ENCODE measurements at places on chromosomes 6 and 20.

DNA sequence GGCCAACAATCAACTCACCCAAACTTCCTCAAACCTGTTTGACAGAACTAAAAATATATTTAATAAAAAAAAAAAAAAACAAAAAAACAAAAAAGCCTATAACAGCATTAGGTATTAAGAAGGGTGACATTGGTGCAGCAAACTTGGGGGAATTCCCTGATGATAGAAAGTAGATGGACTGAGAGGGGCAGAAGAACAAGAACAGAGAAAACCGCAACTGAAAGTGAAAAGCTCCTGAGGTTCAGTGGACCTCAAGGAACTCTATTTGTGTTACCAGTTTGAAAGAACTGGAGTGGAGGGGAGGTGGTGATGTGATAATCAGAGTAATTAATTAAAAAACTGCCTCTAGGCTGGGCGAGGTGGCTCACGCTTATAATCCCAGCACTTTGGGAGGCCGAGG, 53.8 kb downstream of the MACROD2 start:
- no peak for DNase-seq

- DNase-seq = no peak
Measured at GRCh38 chr20:34705397-34706301, 1.5 kb downstream of the TP53INP2 start.

DNA sequence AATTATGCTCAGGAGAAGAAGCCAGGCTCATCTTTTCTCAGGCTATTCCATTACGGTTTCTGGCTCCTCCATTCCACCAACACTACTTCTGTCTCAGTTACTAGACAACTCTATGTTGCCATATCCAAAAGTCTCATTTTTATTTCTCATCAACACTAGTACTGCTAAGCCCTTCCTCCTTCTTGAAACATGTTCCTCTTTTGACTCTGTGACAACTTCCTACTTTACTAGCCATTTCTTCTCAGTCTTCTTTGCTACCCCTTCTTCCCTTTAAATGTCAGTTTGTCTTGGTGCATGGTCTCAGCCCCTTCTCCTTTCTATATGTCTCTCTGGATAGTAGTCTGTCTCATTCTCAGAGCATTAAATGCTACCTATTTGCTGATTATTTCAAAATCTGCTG, 7.1 kb upstream of the ADGRG6 start:
- DNase-seq = no peak

GRCh38 chr6:139943391-139943790, 568.9 kb upstream of the CITED2 start:
- DNase-seq = no peak

DNA sequence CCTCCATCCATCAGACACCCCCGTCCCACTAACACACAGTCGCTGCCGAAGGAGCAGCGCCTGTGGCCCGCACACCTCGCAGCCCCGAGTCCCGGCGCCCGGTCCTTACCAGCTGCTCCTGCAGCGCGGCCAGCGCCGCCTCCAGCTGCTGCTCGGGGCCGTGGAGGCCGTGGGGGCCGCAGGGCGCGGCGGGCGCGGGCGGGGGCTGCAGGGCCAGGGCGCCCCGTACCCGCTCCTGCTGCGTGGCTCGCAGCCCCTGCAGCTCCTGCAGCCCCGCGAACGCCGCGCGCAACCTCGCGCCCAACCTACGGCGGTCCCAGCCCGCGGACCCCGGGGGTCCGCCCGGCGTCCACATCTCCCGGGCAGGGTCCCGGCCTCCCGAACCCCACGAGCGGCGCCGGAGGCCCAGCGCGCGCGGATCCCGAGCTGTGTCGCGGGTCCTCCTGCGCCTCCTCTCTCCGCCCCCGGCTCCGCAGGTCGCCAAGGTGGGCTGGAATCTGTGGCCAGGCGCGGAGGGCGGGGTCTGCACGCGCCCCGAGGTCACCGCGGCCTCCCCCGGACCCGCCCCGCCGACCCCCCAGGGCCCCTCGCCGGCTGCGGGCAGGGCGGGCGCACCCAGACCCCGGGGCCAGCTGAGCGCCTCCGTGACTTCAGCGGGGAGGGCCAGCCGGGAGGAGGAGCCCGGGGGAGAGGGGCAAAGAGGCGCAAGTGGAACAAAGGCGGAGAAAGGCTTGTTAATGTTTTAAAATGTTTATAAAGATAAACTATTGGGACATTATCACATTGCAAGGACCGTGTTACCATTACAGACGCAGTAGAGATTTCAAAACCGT, at the start of gene DACT2:
TSS of gene DACT2 (minus strand) at position 499 of the 833 bp plus-strand sequence. CDS start at position 355, 144 bp downstream.
- DNase-seq = no peak

DNA sequence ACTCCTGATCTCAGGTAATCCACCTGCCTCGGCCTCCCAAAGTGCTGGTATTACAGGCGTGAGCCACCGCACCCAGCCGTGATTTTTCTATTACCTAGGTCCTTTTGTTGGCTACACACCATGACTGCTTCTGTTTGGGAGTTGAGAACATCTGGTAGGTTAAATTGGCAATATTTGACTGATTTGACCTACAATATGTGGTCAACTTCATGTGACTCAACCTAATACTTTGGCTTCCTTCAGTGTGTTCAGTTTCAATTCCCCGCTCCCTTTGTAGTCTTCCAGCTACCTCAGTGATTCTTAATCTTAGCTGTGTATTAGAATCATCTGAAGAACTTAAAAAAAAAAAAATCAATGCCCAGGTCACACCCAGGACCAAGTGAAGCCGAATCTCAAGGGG, 47.4 kb downstream of the MYB start:
- no peak for DNase-seq

GRCh38 chr6:21180155-21180554, 413.4 kb upstream of the SOX4 start:
- no peak for DNase-seq

DNA sequence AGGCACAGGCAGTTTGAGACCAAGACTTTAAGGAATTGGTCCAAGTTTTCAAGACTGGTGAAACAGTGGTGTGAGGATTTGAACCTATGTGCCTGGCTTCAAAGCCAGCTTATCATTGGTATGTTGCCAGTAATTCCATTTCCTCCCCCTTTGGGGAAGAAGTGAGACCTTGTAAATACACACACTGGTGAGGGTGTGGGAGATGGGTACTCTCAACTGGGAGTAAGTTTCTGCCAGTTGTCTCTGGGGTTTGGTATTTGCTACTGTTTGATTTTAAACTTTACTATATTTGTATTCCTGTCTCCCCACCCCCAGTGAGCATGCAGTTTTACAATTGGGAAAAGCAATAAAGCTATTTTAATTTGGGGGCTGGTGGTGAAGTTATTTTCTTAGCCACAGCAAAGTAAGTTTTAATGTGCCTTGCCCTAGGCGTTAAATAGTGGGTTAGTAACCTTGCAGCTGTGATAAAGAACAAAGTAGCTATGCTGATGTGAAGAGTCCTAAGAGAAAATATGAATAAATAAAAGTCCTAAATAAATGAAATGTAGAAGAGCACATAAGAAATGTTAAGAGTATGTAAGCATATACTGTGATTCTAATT, 31.0 kb downstream of the SNX9 start:
- DNase-seq = no peak

Data from NCI-H446 (cell line).